Stimulated activated CD4-positive, alpha-beta T cell treated with anti-CD3 and anti-CD28 coated beads, TNF-alpha, amount 100 ng/mL, for 24 hours (primary cell): ENCODE measurements at places on chromosomes 1 and 21.

- DNase-seq, result no peak
These were observed 42.6 kb downstream of the KIRREL1 start for GRCh38 chr1:158035976-158036583.

DNA sequence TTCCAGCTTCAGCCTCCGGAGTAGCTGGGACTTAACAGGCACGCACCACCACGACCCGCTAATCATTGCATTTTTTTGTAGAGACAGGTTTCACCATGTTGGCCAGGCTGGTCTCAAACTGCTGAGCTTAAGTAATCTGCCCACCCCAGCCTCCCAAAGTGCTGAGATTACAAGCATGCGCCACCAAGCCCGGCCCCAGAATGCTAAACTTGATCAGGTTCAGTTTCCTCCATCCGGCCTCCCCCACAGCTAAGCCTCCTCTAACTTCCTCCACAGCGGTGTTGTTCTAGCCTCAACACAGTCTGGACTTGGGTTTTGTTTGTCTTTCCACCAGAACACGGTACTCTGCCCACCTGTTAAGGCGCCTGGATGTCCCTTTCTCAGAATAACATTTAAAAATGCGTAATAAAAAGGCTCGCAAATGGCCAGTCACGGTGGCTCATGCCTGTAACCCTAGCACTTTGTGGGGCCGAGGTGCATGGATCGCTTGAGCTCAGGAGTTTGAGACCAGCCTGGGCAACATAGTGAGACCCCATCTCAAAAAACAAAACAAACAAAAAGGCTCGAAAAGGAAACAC is 2.4 kb downstream of the PARP1 start:
- no peak for DNase-seq

GRCh38 chr1:232472485-232473041 is 157.4 kb downstream of the SIPA1L2 start:
- DNase-seq, result no peak

GRCh38 chr21:26115899-26116298 is 54.7 kb downstream of the APP start:
- DNase-seq, result no peak

DNA sequence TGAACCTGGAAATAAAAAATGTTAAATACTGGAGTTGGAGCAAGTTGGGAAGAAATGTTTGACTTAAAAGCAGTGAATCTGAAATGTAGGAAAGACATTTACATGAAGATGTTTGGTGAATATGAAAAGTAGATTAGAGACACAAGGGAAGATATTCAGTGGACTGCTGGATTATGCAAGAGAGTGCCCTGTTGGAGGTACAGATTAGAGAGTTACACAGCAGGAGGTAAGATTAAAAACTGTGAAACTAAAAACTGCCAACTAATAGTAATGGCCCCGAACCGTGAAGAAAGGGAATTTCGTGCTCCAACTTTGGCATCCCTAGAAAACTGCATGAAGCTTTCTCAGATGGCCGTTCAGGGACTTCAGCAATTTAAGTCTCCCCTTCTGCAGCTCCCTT is 375.4 kb downstream of the DPYD start:
- no peak for DNase-seq

- DNase-seq, result no peak
These were observed 645.1 kb downstream of the ADGRL2 start for GRCh38 chr1:82445827-82446226.

GRCh38 chr1:220527279-220527907 is 543 bp upstream of the MARK1 start:
- DNase-seq, result no peak

- no peak for DNase-seq
These were observed 21.3 kb downstream of the ZNF362 start for GRCh38 chr1:33277488-33278084.

- no peak for DNase-seq
These were observed 81.8 kb downstream of the PHTF1 start for GRCh38 chr1:113677250-113678158.

- no peak for DNase-seq
These were observed 234.1 kb downstream of the SDCCAG8 start for GRCh38 chr1:243489681-243490546.

DNA sequence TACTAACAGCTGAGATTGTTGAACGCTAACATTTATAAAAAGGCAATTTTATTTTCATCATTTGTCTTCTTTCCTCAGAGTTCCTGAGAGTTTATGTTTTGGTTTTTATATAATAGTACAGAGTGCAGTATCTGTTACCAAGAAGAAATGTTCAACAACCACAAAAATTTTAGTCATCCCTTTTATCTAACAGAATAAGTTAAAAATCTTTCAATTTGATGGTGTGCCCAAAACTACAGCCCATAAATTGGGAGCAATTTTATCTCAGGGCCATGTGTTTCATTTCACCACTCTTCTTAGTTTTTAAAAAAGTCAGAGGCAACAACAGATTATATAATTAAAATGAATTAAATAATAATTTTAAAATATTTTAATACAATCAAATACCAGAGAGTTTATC is 37.1 kb downstream of the NEXN start:
- DNase-seq, result no peak

- DNase-seq, result no peak
These were observed 75.7 kb upstream of the KIF26B start for GRCh38 chr1:245079021-245079609.

DNA sequence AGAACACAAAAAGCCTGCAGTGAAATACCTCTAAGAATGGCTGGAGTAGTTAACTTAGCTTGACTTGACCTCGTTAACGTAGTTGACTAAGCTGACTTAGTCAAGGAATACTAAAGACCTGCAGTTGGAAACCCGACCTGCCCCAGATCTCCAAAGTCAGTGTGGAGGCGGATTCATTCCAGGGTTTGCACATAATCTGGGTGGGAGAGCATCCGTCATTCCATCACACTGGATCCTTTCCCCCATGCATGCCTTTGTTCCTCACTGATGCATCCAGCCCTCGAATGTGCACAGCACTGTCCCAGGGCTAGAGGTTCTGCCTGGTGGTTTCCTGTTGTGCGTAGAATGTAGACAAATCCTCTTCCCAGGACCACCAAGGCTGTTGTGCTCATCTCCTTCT is 76.4 kb downstream of the KCNN3 start:
- no peak for DNase-seq

DNA sequence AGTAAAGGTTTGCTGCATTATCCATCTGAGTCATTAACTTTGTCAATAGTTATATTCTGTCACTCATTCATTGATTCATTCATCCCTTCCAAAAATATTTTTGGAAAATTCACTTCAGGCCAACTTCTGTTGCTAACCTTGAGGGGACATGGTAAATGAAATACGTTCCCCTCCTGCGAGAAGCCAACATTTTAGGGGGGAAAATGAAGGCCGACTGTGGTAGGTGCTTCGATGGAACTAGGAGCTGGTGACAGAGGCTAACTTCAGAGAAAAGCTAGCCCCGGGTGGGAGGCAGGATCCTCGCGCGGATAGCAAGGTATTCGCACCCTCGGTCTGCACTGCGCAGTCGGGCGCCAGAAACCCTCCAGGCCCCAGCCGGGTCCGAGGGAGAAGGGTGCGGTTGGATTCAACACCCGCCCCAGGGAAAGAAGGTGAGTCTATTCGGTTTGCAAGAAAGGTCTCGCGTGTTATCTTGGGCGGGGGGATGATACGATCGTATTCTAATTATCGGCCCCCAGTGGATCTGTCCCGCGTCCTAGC is 646 bp upstream of the RRP15 start:
- no peak for DNase-seq
